ENCODE measurements at places on chromosomes 6 and 20.

DNA sequence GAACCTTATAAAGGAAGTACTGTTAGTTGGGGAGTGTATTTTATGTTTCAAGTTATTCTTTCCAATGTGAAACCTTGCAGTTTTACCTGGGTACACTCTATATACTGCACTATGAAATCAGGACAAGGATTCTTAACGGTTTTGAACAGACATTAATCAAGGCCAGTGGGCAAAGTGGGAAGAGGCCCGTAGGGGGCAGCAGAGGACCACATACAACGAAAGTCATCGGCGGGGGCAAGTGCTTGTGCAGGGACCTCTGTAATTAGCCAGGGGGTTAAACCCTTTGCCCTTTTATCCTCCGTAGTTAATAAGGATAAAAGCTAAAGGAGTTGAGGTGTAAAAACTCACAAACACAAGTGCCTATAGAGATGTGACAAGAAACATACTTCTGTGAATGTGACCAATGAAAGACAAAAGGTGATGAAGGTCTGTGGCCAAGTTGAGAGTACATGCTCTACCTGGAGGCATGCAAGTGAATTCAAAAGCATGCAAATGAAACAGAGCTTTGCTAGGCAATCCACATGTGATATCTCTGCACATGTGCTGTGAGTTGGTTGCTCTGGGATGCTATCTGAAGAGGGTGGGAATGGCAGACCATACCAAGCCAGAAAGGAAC, 392.7 kb upstream of the MAN1A1 start:
- no peak for DNase-seq

- DNase-seq = no peak
Measured at GRCh38 chr6:17703256-17703694, 3.5 kb downstream of the NUP153 start.

DNA sequence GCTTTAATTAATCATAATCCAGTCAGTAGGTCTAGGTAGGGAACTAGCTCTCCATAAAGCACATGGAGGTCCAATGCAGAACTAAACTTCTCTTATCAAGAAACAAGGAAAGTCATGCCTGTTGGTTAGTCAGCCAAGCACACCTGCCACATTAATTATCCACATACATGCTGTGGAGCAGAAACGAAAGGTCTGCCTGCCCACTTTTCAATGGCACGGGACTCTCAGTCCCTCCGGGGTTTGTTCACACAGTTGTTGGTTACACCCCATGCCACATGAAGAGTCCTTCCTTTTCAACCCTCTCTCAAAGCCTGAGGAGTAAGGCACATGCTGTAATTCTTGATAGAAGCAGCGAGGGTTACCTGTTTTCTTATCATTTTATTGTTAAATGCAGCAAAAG, 1096.4 kb upstream of the MAP3K7 start:
- no peak for DNase-seq

GRCh38 chr6:44224029-44224964, 902 bp downstream of the SLC29A1 start:
- no peak for DNase-seq

GRCh38 chr6:165227644-165228329, 81.6 kb downstream of the C6orf118 start:
- no peak for DNase-seq

DNA sequence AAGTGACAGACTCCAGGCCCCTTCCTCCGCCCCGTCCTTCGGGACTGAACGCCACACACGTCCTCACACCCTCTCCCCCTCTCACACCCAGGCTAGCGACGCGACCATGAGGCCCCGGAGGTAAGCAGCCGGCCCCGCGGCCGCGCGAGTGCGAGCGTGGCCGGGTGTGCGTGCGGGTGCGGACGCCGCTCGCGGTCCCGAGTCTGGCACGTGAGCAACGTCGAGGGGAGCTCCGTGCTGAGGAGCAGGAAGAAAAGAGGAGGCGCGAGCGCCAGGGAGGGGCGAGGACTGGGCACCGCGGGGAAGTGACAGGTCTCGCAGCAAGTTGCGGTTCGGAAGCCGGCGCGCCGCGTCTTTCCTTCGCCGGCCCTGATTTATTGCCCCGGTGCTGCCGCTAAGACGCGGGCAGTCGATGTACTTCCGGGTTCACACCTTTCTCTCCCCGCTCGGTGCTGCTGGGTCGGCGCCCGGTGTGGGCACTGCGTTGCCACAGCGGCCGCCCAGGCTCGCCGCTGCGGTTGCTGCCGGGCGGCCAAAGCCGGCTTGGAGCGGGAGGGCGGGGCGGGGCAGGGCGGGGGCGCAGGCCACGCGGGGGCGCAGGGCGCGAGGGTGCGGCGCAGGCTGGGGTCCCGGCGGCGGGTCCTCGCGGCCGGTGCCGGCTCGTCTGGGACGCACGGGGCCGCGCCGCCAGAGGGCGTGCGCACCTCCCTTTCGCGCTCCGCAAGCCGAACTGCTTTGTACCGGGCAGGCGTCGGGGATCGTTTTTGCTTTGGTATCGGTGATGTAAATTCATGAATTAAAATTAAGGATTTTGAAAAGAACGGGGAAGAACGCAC, 15.8 kb upstream of the LIN28B start:
- no peak for DNase-seq
